ENCODE measurements at places on chromosomes 1 and 21.
A peak's percentile ranks its signal among the peaks of the same experiment; 100 is the strongest.

DNA sequence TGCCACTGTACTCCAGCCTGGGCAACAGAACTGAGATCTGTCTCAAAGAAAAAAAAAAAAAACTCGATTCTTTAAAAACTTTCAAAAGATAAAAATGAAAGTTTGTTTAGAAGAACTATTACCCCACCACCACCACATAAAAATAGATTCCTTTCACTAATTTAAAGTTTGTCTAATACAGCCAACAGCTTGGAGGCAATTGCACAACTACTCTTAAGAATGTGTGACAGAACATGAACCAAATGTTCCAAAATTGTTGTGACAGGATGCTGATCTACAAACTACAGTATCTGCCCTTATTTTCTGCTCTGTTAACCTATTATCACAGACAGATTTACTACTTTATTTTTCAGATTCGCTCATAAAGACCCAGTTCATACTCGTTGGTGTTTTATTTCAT, 5.5 kb upstream of the TGFBR3 start:
- no peak for DNase-seq

DNA sequence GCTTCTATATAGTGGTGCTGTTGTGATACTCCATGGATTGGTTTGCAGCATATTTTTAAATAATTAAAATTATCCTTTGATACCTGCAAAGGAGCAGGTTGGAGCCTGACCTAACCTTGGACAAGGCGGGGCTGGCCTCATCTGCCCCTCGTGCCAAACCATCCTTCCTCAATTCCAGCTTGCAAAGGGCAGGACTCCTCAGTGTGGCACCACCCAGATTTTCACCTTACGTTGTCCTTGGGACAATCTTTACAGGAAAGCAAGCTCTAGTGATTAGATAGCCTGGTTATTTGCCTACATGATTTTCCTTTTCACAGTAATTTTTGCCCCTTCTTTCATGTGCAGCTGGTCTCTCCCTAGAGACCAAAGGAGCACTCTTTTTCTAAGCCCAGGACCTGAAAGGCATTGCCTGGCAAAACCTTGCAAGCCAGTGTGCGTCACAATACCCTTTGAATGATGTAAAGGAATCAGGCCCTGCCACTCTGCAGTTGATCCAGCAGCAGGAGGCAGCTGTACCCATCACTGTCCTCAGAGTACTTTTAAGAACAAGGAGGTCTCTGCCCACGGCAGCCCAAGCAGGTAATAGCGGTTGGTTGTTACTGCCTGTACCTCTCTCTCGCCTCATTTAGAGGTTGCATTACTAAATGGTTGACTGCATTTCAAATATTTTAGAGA, 99.4 kb downstream of the ADSS2 start:
- no peak for DNase-seq

DNA sequence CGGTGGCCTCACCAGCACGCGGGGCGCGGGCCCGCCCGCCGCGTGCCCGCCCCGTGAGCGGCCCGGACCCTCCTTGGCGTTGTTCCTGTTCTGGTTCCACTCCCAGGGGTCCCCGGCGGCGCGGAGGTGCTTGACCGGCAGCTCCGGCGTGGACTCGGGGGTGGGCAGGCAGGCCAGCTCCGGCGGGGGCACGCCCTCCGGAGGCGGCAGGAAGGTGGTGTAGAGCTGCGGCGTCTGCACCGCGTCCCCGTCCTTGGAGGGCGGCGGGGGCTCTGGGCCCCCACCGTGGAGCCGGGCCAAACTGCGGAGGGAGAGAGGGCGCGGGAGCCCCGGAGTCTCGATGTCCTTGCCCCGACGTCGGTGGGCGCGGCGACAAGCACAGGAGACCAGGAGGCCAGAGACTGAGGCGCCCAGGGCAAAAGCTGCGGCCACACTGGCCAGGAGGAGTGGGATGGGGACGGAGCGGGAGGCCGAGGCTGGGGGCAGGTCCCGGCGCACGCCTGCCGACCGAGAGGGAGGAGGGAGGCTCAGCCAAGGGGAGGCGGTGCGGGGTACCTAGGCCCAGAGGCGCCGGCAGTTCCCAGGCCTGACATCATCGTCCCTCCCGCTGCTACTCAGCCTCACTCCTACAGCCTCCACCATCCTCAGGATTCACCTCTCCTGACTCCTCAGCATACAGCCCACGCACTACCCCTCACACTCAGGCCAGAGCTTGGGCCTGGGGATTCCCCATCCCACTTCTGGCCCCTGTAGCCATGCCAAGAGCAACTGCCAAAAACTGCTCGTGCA, 13.2 kb downstream of the SEMA6C start:
- no peak for DNase-seq

- no peak for DNase-seq
Measured at GRCh38 chr1:223683586-223684487, 18.3 kb upstream of the CAPN8 start.

DNA sequence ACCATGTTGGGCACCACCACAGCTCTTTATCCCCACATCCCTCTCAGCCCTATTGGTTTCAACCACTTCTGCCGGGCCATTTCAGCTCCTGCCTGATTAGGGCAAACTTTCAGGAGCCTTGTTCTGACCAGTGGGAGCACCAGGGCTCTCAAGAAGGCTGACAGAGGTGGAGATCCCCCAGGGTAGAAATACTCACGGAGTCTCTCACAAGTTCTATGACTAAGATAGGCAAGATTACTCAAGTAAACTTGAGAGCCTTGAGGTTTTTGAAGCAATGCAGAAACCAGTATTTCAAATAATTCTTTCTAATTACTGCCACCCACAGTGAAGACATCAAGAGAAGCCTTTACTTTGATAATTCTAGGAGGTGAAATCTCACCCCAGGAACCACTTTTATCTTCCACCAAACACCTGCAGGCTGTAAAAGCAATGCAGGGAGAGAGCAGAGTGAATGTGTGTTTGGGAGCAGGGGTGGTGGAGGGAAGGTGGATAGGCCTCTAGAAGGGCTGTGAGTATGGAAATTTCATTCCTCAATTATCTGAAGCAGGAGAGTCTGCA, 6.6 kb upstream of the PTCH2 start:
- DNase-seq, result no peak

GRCh38 chr21:39386194-39386593, 37.3 kb upstream of the HMGN1 start:
- no peak for DNase-seq

- no peak for DNase-seq
Measured at GRCh38 chr1:25137521-25138395, 94.5 kb downstream of the SYF2 start.

- DNase-seq, result peak; percentile 19
Measured at GRCh38 chr1:93304716-93305138, 41.0 kb upstream of the DR1 start.

DNA sequence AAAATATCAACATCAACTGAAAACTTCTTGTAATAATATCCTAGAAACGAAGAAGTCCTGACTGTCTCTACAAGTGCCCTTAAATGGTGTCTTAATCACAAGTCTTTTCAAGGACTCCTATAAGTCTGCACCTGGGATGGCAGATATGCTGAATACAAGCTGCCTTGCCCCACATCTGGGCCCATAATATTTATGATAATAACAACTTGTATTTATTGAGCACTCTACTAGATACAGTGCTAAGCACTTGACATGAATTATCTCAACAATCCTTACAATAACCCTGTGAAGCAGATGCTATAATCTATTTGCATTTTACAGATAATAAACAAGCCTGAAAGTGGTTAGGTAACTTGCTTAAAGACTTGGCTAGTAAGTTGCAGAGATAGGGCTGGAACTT, 78.0 kb upstream of the ZNF648 start:
- no peak for DNase-seq

DNA sequence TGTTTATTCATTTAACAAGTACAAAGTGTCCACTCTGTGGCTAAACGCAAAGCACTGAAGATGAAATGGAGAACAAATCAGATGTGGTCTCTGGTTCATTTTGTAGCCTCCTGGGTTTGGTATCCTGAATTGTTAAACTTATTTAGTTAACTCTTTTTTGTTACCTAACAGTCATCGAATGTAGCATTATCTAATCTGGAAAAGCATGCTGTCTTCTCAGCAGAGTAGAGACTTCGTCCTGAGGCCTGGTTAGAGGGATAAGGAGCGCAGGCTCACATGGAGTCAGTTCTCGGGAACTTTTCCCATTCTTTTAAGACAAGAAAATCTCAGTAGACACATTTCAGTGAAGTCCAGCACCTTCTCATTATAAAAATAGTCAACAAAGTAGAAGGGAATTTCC, 33.1 kb upstream of the SH3D21 start:
- no peak for DNase-seq

DNA sequence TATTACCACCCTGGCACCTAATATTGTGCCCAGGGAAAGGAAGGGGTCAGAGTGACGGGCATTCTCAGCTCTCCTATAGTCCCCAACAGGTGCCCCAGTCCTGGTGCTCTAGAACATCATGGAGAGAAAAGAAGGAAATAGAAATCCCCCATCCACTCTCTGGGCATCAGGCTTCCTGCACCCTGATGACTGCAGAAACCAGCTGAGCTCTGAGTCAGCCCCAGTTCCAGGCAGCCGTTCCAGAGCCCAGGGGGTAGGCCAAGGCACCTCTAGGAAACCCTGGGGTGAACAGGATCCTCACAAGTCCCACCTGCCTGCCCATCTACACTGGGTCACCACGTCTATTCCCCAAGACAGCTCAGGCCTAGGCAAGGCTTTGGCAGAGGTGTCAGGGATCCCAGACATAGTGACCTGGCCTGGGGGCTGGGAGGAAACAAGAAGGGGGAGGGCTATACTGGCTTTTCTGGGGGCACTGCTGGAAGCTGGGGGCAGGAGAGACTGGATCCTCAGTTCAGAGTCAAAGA, 709 bp downstream of the NECTIN4 start:
- no peak for DNase-seq

DNA sequence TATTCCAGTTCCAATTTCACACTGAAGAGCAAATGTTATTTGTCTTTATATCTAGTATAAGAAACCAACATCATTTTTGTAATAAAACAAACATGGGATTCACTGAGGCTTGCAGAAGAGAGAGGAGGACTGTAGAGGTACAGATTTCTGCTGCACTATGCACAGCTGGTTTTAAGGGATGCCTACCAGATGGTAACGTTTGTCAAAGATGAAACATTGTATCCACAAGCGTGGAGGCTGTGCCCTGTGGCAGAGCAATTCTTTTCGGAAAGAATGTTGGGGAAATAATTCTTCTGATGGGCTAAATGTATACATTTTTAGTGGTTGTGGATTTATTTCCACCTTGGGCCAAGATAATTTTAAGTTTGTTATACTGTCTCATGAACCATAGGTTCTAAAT, 272.4 kb downstream of the DUSP10 start:
- no peak for DNase-seq

DNA sequence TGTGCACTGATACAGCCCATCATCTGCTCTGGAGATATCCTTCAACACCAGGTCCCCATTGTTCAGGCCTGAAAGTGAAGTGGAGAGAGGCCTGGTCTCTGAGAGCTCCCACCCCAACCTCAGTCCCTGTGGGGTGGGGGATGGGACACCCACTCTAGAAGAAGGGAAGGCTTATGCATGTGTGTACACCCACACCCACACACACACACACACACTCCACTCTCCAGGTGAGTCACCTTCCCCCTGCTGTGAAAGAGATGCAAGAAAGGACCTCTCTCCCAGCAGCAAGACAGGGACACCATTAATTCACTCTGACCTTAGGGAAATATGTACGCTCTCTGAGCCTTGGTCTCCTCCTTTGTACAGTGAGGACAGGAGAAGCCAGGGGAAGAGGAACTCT, 5.9 kb downstream of the VSIG8 start:
- no peak for DNase-seq

DNA sequence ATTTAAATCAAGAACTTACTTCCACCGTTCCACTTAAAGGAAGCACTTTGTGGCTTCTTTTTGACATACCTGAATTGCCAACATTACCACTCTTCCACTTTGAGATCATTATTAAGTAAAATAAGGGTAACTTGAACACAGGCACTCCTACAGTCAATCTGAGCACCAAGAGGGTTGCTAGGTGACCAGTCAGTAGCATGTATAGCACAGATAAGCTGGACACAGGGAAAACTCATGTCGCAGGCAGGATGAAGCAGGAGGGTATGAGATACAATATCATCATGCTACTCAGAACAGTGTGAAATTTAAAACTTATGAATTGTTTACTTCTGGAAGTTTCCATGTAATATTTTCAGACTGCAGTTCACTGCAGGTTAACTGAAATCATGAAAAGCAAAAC, 47.0 kb upstream of the RAP1GAP start:
- DNase-seq, result no peak

DNA sequence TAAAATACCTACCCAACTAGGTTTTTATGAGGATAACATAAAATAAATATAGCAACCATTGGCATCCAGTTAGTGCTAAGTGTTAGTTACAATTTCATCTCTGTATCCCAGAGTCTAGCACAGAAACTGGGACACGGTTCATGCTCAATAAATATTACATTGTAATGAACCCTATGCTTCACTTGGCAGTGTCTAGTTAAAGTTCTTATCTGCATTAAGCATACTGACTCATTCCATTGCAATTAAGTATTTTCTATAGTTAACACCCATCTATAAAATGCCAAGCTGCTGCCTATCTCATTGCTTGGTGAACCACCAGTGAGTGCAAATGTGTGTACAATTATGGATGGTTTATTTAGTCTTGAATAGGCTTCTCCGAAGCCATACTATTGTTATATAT, 15.2 kb downstream of the CHML start:
- DNase-seq, result no peak

- no peak for DNase-seq
Measured at GRCh38 chr1:233565313-233565712, 48.6 kb upstream of the KCNK1 start.

DNA sequence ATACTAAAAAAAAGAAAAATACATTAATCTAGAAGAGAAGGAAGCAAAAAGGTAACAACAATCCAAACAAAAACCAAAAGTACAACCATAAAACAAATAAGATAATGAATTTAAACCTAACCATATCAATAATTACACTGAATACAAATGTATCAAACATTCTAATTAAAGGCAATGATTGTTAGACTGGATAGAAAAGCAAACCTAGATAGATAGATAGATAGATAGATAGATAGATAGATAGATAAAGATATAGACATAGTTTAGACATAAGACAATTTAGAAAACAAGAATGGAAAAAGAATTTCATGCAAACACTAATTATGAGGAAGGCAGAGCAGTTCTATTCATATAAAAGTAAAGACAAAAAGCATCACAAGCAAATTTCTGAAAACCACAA, 24.9 kb downstream of the DENND1B start:
- DNase-seq, result no peak

All from BJ (cell line).